Endothelial cell of umbilical vein (primary cell): ENCODE measurements at places on chromosomes 5 and 9. TPM values are rescaled to one million over a fixed set of nuclear protein-coding genes. Genes with fewer than 3 reads are reported as not detected.

DNA sequence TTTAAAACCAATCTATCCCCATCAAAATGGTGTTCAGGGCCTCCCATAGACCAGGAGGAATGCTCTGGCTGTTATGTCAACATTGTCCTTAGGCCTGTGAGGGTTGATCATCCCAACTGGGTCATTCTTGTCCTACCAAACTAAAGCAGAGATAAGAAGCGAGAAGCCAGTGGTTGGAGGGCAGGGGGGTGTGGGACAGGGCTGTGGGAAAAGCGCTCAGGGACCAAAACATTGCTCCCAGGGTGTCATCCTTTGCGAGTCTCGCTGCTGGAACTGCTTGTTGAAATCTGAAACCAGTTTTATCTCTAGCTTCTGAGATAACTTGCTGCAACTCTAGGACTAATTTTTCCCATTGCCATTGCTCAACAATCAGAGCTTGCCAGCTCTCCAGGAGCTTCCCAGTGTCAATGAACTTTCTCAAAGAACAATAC, 48.1 kb downstream of the SPATA31C2 start:
- H3K4me1 ChIP-seq, result no peaks in the 10 kb centered on the region
- H3K27ac ChIP-seq, result no peak overlapping the region
- no peaks in the 10 kb centered on the region for H3K36me3 ChIP-seq
- no peak overlapping the region for H3K4me3 ChIP-seq
- no peak for DNase-seq
- H3K27me3 ChIP-seq, result no peaks in the 10 kb centered on the region

DNA sequence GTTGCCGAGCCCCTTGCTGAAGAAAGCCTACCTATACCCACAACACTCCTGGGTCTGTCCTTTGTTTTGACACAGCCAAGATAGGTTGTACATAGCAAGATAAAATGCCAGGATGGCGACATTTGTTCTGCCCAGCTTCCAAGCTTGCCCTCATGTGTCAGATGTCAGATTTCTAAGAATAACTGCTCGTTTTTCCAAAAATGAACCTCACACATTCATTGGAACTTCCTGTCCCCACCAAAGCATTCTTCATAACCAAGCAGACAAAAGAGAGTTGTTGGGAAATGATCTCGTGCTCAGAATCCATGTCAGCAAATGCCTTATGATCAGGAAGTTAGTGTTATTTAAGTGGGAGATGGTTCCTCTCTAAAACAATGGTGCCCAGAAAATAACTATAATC, 210.1 kb downstream of the ZNF608 start:
- peaks cover 28% of the 10 kb centered on the region for H3K4me1 ChIP-seq
- no peaks in the 10 kb centered on the region for H3K36me3 ChIP-seq
- no peak overlapping the region for H3K4me3 ChIP-seq

DNA sequence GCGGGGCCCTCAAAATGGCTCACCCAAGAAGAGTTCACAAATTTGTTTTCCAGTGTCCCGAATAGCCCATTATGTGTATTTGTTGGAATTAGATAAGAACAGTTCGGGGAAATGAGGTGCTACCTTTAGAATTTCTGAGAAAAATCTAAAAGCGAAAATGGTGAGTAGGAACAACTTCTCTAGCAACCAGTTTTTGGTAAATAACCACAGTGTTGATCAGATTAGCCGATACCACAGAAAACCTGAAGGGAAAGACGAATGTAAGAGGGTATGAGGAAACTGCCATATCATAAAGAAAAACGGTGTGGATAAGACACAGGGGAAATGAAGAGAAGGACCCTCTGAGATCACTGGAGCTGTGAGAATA, 31.0 kb downstream of the ADAM19 start:
- H3K27me3 ChIP-seq, result no peaks in the 10 kb centered on the region
- peaks cover 20% of the 10 kb centered on the region for H3K4me1 ChIP-seq
- H3K4me3 ChIP-seq, result no peak overlapping the region
- DNase-seq, result no peak

DNA sequence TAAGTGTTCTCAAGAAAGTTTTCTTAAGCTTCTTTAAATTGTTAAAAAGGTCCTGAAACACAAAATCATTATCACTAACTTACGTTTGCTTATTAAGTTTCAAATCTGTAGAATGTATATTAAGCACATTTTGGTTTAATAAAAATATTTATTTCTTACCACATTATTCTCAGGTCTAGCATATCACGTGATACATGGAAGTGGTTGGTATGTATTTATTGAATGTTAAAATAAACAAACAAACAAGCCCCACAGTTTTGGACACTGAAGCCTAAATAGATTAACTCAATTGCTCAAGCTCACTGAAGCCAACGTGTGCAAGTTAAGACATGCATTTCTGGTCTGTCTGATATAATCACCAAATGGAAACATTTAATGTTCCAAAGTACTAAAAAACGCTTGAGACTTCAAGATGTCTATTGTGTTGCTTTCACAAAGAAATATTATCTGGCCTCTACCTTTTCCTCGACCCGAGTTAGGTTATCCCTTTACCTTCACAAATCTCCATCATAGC, 1136.9 kb downstream of the TAF11L14 start:
- H3K36me3 ChIP-seq, result no peaks in the 10 kb centered on the region
- H3K27ac ChIP-seq, result no peak overlapping the region
- H3K27me3 ChIP-seq, result no peaks in the 10 kb centered on the region
- no peaks in the 10 kb centered on the region for H3K4me1 ChIP-seq
- H3K4me3 ChIP-seq, result no peak overlapping the region
- DNase-seq, result no peak

DNA sequence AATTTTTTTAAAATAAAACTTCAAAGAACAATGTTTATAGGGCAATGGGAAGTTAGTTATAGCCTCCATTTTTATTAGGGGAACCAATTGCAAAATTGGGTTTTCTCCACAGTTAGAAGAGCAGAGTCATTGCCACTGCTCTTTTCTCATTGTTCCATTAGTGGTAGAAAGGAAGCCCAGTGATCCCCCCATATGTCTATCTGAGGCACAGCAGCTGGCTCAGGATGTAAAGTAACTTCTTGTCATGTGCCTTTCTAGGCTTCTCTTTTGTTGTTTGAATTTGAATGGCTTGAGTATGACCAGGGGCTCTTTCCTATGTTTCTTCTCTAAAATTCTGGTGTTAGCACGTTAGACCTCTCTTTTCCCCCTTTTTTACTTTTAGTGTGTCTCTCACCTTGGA, 61.2 kb downstream of the UBAP1 start:
- no peak overlapping the region for H3K4me3 ChIP-seq
- peaks cover 11% of the 10 kb centered on the region for H3K36me3 ChIP-seq
- peak; percentile 50 for DNase-seq

DNA sequence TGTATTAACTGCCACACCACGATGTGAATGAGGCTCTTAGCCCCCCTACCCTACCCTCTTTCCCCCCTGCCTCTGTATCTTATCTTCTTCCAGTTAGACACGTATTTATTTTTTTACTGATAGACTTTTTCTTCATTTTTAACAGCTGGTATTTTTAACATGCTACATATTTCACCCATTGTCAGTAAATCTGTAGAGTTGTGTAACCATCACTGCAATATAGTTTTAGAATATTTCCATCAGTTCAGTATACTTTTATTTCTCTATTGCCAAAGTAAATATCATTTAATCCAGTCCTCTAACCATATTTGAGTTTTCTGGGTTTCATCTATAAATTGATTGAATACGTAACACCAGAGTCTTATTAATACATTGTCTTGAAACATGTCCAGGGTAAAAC, 62.8 kb downstream of the SPATA31C2 start:
- H3K4me1 ChIP-seq, result peaks cover 3% of the 10 kb centered on the region
- DNase-seq, result no peak
- H3K4me3 ChIP-seq, result no peak overlapping the region
- no peaks in the 10 kb centered on the region for H3K36me3 ChIP-seq
- peaks cover 6% of the 10 kb centered on the region for H3K27me3 ChIP-seq

DNA sequence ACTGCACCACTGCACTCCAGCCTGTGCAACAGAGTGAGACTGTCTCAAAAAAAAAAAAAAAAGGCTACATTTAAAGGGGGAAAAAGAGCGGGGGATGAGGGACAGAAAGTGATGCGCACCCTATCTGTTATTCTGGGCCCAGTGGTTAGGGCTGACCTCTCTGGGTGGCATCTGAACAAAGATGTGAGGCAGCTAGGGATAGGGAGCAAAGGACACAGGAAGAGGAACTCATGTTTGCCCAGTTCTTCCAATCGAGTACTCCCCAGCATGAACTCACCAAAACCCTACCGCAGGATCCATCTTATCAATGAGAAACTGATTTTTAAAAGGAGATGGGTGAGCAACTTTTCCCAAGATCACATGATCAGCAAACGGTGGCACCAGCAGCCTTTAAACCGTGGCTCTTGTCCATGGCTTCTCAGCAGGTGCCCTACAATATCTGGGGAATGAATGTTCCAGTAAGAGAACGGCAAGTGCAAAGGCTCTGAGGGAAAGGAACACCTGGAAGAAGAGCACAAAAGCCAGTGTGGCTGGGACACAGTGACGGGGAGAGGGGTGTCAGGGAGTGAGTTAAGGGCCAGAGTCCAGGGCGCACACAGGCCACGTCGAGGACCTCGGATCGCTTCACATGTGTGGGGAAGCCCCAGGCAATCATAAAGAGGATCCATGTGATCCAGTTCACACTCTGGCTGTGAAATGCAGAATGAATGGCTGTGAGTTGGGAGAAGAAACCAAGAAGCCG, 22.0 kb downstream of the RAPGEF1 start:
- peaks cover 31% of the 10 kb centered on the region for H3K4me1 ChIP-seq
- H3K36me3 ChIP-seq, result peaks cover 3% of the 10 kb centered on the region
- DNase-seq, result no peak
- H3K27ac ChIP-seq, result no peak overlapping the region
- no peak overlapping the region for H3K4me3 ChIP-seq
- H3K27me3 ChIP-seq, result no peaks in the 10 kb centered on the region

GRCh38 chr5:33657804-33658440, 217.2 kb downstream of the TARS1 start:
- no peak overlapping the region for H3K4me3 ChIP-seq
- DNase-seq, result no peak
- no peak overlapping the region for H3K27ac ChIP-seq
- H3K4me1 ChIP-seq, result no peaks in the 10 kb centered on the region
- H3K27me3 ChIP-seq, result no peaks in the 10 kb centered on the region

DNA sequence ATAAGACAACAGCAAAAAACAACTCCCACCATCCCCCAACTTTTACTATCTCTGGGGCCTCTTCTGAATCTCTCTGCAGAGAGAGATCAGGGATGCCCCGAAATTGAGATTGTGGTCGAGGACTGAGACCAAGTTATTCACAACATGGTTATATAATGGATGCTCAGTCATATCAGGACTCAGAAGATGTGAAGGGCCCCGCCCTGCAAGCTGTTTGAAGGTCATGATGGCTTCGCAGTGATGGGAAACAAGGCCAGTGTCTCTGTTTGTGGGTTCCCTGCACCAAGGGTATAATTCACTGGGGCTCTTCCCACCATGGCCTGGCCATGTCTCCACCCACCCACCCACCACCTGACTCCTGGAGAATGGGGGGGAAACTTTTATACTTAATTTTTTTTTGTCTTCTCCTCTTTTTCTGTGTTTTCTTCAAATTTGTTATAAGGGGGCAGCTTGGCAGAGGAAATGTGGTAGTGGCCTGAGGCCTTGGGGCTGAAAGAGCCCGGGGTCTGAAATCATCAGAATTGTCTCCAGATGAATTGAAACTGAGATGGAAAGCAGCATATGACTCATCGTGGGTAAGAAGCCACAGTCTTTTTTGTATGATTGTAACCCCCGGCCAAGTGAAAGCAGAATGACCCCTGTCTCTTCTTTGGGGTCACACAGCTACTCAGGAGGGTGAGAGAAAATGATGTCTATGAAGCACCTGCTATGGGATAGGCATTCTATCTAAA, 15.0 kb upstream of the TEX48 start:
- no peak for DNase-seq
- H3K4me1 ChIP-seq, result no peaks in the 10 kb centered on the region
- no peak overlapping the region for H3K27ac ChIP-seq
- no peaks in the 10 kb centered on the region for H3K27me3 ChIP-seq
- H3K4me3 ChIP-seq, result no peak overlapping the region

GRCh38 chr5:181222630-181223057, 437 bp upstream of the TRIM41 start:
- H3K27ac ChIP-seq, result peak overlapping the region; percentile 88
- no peak for DNase-seq
- H3K4me3 ChIP-seq, result peak overlapping the region; percentile 64

DNA sequence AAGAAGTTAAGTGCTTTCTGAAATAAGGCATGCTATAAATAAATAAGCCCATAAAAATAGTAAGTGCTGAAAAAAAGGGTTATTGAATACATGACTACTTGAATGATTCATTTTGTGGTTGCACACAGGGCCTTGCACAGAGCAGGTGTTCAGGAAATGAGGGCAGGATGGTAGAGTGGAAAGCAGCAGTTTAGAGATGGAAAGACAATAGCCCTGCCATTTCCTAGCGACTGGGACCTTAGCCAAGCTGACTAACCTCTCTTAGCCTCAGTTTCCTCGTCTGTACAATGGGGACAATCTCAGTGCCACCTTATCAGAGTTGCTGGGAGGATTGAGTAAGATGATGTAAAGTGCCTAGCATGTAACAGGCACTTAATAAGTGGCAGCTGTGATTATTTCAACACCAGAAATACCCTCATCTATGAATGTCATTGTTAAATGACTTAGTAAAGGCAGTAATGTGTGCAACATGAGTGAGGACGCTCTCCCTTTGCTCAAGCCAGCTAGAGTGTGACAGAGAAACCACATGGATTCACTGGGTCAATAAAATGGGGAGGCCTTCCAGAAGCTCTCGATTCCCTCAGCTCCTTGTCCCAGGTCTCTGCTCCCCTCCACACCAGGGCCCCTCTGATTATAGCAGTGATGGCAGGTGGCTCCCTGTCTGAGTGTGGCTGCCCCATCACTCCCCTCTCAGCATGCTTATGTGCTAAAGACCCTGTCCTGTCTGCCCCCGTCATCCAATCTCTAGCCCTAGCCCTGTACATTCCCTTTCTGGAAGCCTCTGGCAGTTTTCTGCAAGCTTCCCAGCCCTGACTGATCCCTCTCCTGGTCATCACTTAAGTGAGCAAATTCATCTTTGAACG, 16.0 kb upstream of the PHF19 start:
- no peak overlapping the region for H3K4me3 ChIP-seq
- no peaks in the 10 kb centered on the region for H3K27me3 ChIP-seq
- peak; percentile 96 for DNase-seq
- peaks cover 25% of the 10 kb centered on the region for H3K4me1 ChIP-seq
- no peaks in the 10 kb centered on the region for H3K36me3 ChIP-seq

DNA sequence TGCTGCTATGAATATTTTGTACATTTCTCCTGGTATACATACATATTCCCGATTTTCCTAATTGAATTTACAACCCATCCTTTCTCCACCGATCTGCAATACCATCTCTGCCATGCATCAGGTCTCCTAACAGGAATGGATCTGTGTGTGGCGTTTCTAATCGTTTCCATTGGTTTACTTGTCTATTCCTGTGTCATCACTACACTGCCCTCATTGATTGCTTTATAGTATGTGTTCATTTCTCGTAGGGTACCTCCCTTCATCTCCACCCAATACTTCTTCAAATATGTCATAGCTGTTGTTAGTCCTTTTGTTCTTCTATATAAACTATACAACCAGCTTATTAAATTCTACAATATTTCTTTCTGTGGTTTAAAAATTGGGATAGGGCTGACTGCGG, 7.1 kb upstream of the OR2S2 start:
- H3K4me3 ChIP-seq, result no peak overlapping the region
- H3K27ac ChIP-seq, result no peak overlapping the region
- H3K4me1 ChIP-seq, result no peaks in the 10 kb centered on the region

- DNase-seq, result peak; percentile 70
- H3K36me3 ChIP-seq, result no peaks in the 10 kb centered on the region
- H3K27ac ChIP-seq, result no peak overlapping the region
- H3K4me1 ChIP-seq, result peaks cover 15% of the 10 kb centered on the region
Measured at GRCh38 chr5:173925449-173926071, 37.4 kb downstream of the CPEB4 start.

GRCh38 chr5:123512611-123513461, 859 bp downstream of the CSNK1G3 start:
- peaks cover 10% of the 10 kb centered on the region for H3K4me1 ChIP-seq
- H3K36me3 ChIP-seq, result no peaks in the 10 kb centered on the region
- peak overlapping the region; percentile 69 for H3K4me3 ChIP-seq

LTC4S gene
- total RNA-seq, result 0.88 and 0.95 TPM in 2 replicates

IFNK gene
- total RNA-seq, result not detected in 2 replicates

CBY3 gene
- not detected in 2 replicates for total RNA-seq

ZNF879 gene
- total RNA-seq, result 2.7 and 3.7 TPM in 2 replicates
